ENCODE measurements at places on chromosomes 2 and 18. TPM values are rescaled to one million over a fixed set of nuclear protein-coding genes. Genes with fewer than 3 reads are reported as not detected.

DNA sequence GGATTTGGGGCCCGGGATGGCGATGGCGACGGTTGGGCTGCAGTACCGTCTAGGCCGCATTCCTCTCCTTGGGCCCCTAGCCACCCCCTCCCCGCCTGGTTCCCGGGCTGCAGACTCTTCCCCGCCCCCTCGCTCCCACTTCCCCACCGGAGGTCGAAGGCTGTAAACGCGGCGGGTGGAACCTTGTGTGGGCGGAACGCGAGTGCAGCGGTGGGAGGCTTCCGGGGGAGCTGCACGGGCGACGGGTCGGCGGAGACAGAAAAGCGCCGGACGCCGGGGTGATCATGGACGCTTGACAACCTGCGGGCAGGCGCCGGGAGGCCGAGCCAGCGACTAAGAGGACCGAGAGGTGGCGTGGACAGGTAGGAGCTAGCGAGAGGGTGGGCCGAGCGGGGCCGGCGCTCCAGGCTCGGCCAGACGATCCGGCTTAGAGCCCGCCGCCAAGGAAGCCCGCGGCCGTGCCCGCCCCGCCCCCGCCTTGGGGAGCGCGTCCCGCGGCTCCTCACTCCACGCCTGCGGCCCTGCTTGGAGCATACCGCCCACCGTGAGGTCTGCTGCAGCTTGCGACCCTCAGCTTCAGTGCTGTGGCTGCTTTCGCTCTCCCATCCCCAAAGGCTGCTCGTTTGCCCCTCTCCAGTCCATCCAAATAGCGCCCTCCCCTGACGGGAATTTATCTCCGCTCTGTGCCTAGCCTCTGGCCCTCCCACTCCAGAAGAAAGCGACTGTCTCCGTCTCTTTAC lies at the start of gene COPS7B:
TSS of gene COPS7B (plus strand) at position 269 of the 740 bp plus-strand sequence. CDS start 2,126 bp downstream, outside the sequence.
- DNase-seq, result peak; percentile 71

- DNase-seq, result no peak
These were observed 81.4 kb upstream of the XPO1 start for GRCh38 chr2:61619561-61619960.

DNA sequence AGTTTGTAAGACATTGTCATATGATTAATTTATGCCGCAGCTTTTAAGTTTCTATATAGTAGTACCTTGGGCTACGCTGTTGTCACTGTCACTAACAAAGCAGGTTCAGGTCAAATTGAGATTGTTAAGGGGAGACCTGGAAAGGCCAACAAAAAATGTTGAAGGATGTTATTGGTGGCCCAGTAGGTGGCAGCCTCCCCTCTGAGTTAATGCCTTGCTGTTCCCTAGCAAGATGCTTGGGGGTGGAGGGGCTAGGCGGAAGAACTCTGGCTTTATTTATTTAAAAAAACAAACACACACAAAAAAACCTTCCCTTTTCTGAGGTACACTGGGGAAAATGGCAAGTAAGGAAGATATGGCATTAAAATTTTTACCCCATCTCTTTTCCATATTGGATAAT lies 128.3 kb upstream of the ATP5MC3 start:
- no peak for DNase-seq

The LRRC30 gene
- not detected for total RNA-seq

- no peak for DNase-seq
These were observed 90.9 kb upstream of the ID2 start for GRCh38 chr2:8590938-8591337.

The SPHKAP gene
- not detected for total RNA-seq

The PPP1R1C gene
- not detected for total RNA-seq

The CGREF1 gene
- total RNA-seq, result 2.1 TPM

DNA sequence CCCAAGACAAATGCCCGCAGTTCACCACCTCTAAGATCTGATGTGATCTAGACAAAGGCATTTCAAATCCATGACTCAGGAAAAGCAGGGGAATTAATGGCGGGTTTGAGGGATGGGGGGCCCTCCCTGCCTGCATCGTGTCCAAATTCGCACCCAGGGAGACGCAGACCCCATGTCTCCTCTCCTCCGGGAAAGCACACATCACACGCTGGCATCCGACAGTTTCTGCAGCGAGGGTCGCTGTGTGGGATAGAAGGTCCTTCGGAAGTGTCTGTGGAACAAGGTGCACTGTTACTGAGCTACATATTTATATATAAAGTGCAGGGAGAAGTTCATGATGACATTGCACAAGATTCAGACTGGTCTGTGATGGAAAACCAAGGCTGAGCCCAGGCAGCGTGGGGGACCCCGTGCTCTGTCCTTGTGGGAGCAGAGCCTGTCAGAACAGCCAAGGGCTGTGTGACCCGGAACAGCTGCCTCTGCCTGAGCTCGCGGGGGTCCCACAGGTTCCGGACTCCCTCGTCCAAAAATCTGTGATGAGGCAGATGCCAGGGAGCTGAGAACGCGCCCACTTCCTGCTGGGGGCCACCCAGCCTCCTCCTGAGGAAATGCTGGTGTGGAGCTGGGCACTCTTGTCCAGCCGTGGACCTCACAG lies 82.3 kb upstream of the CTDP1 start:
- DNase-seq, result no peak

- no peak for DNase-seq
These were observed 42.7 kb downstream of the MDH1 start for GRCh38 chr2:63631501-63631900.

The RSAD2 gene
- total RNA-seq, result not detected

DNA sequence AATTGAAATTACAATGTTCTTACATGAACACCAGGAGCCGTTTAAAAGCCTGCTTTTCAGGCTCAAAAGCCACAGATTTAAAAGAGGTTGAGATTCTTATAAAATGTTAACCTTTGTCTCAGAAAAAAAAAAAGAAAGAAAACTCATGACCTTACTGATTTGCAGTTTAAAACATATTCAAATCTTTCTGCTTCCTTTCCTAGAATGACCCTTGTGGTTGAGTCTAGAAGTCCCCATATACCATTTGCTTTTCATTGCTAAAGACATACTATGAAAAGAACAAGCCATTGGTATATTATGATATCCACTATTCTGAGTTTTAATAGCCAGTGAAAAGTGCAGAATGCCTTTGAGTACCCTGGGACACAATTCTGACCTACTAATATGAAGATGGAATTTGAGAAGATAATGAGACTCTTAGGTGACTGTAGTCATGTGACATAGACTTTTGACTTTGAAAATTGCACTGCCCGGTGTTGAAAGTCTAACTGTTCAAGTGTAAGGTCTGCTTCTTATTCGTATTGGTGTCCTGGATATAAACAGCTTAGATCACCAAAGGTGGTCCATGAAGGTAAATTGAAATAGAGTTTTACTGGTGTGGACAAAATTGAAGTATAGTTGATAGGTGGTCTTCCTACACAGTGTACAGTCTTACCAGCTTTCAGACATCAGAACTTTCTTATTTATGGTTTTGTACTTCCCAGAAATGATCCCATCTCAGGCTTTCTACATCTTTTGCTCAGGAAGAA lies 117.0 kb downstream of the DOCK10 start:
- DNase-seq, result no peak

DNA sequence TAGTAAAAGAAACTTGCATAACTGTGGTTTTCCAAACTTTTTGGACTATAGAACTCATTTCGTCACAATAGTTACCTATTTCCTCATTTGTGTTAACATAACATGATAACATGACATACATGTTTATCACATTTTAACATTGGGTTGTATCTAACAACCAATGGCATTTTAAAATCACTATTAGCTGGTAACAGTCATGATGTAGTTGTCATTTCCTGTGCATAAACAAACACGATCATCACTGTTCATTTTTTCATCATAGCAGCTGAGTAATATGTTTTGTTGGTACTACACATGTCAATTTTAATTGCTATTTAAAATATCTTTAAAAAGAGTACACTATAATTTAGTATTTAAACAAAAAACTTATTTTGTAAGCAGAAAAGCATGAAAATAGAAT lies 402.4 kb downstream of the SATB2 start:
- DNase-seq, result no peak

GRCh38 chr2:168726375-168726774 lies 76.1 kb upstream of the NOSTRIN start:
- DNase-seq, result no peak

The KIF1A gene
- total RNA-seq, result not detected

GRCh38 chr2:88857951-88858411 lies 166.5 kb downstream of the RPIA start:
- DNase-seq, result no peak

- no peak for DNase-seq
These were observed 137.0 kb downstream of the BCL11A start for GRCh38 chr2:60416221-60417008.

DNA sequence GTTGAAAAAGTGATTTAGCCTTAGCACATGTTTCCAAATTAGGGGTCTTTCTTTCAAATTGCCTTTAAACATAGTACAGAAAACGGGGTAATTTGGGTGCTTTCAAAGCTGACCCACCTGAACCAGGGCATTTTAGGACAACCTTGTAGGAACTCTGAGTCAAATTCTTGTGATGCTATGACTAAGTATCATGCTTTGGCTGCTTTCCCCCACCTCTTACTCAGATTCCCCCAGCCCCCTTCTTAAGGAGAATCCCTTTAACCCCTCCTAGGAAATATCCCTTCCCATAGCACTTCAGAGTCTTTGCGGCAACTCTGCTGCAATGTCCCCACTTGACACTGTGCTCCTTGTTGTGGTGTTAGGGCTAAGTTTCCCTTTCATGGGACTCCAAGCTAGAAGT lies 18.6 kb upstream of the KLF7 start:
- DNase-seq, result no peak

- no peak for DNase-seq
These were observed 21.2 kb upstream of the CTDP1 start for GRCh38 chr18:79658366-79658765.

GRCh38 chr2:29920130-29920577 lies 1.2 kb downstream of the ALK start:
- peak; percentile 26 for DNase-seq

- DNase-seq, result no peak
These were observed 137.6 kb upstream of the HS6ST1 start for GRCh38 chr2:128456281-128456680.

The IL36RN gene
- not detected for total RNA-seq

GRCh38 chr18:69948919-69949537 lies 1.4 kb upstream of the CD226 start:
- DNase-seq, result no peak

The SCRN3 gene
- total RNA-seq, result 15.9 TPM

- DNase-seq, result no peak
These were observed 23.2 kb upstream of the RNF103 start for GRCh38 chr2:86646865-86647264.

DNA sequence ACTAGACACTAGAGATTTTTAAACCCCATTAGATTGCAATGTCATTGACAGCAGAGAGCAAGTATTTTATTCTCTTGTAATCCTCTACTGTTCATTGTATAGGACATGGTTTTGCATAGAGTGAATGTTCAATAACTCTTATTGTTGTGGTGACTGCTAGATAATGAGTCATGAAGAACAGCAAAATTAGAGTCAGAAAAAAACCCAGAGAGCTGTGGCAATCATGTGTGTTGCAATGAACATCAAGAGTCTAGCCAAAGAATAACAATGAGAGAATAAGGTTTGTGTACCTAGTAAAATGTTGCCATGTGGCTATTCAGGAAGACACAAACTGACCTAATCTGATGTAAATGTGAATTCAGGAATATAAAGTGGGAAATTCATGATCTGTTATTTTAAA lies 684.0 kb downstream of the DSC3 start:
- no peak for DNase-seq

- no peak for DNase-seq
These were observed 234.5 kb downstream of the MTX2 start for GRCh38 chr2:176503776-176504175.

- no peak for DNase-seq
These were observed 230.8 kb downstream of the ANAPC1 start for GRCh38 chr2:111653103-111653624.

The PLGLB2 gene
- not detected for total RNA-seq

- DNase-seq, result no peak
These were observed 58.5 kb downstream of the NCKAP5 start for GRCh38 chr2:133509777-133510176.

DNA sequence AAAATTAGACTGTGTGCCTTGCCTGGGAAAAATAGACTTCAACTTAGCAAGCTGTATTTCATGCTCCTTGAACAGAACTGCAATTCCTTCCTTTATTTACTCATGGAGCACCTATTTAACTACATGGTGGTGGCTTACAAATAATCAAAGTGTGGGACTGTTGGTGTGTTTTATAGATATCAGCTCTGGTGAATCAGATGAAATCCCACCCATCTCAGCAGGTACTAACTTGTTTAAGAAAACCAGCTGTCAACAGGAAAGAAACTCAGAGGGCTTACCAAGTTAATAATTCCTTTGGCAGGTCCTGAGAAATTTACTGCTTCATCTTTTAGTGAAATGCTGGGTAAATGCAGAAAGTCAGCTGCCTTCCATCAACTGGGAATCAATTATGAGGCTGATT lies 830.6 kb downstream of the SLC4A3 start:
- no peak for DNase-seq

- DNase-seq, result no peak
These were observed 34.3 kb upstream of the OSBPL6 start for GRCh38 chr2:178159966-178160365.

- no peak for DNase-seq
These were observed 36.4 kb upstream of the PXDN start for GRCh38 chr2:1780693-1781092.

DNA sequence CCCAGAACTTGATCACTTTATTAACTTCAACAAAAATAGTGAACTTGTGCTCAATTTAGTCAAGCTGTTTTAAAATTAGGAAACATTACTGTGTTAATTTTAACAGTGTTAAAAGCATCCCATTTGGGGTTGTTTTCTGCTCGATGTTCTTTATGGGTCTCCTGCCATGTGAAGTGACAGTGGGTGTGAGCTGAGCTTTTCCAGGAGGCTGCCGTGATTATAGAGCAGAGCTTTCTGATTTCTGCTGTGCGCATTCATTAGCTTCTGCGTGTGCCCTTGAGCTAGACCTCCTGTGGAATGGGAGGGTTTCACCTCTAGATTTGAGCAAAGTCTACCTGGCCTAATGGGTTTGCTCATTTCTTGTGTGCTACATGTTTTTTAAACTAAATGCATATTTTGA lies 121.5 kb downstream of the WDSUB1 start:
- no peak for DNase-seq

DNA sequence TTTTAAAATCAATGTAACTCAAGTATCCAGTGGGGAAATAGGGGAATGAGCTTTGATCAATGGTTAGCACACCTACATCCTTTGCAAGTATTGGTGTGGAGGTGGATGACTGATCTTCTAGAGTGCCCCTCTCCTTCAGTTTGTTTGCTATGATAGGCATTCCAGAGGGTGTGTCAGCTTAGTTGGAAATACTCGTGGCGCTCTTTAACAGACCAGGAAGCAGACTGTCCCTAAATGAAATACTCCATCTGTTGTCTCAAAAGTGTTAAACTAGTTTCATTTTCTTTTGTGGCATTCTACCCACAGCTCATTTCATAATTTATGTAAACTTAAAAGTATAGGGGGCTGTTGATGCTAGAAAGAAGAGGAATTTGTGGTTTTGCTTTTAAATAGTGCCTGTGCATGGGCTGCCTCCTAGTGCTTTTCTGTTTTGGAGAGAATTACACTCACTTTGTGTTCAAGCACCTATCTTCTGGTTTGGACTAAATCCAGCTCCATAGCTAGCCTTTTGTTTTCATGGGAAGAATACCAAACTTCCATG lies 66.2 kb downstream of the STAT1 start:
- peak; percentile 65 for DNase-seq

The NAT8 gene
- not detected for total RNA-seq

- DNase-seq, result no peak
These were observed 435.7 kb upstream of the SETBP1 start for GRCh38 chr18:44245019-44245418.

All from SJSA1 (cell line).